Eye (tissue), 1 donor: ENCODE measurements at places on chromosomes 7 and 10.
A peak's percentile ranks its signal among the peaks of the same experiment; 100 is the strongest.

GRCh38 chr7:152476551-152476950 is 40.7 kb upstream of the KMT2C start:
- peak; percentile 16 for DNase-seq

- no peak for DNase-seq
Measured at GRCh38 chr10:112275512-112276245, 7.5 kb upstream of the TECTB start.

- DNase-seq: no peak
Measured at GRCh38 chr7:66150471-66150870, 35.8 kb downstream of the CRCP start.

DNA sequence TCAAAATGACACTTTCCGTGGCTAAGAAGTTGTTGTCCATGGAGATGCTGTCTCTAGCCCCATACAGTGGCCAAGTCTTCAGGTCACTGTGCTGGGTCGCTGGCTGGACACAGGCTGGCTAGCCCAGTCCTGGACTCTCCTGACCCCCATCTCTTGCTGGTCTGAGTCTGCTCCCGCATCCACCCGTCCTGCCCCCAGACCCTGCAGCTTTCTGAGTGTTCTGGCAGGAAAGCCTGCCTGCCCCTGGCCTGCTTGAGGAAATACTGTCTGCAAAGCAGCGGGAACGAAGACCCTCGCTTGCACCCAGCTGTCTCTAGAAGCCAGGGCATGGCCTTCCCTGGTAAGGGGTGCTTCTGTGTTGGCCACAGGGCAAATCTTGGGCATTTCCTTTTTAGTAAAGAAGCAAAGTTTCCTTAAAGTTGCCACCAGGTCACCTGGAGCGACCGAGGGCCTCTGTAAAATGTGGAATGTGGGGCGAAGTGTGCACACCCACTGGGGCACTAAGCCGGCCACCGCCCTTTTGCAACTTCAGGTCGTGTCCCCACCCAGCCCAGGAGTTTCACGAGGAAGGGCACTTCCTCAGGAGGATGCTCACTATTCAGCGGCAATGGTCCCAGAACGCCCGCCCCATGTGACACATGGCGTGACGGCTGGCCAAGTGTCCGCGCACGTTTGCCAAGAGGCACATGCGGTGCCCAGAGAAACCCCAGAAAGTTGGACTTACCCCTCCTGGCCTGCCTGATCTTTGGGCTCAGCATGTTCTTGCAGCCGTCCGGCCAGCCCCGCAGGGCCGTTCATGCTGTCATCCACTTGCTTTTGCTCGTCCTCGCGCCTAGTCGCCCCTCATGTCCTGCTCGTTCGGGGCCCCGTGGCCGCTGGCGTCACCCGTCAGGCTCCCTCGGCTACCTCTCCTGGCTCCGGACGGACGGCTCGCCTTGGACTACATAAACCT is 558 bp downstream of the ARHGAP22 start:
- peak; percentile 52 for DNase-seq

GRCh38 chr10:77533887-77534278 is 103.7 kb downstream of the KCNMA1 start:
- no peak for DNase-seq

GRCh38 chr7:2051707-2052656 is 180.8 kb downstream of the MAD1L1 start:
- peak; percentile 63 for DNase-seq

DNA sequence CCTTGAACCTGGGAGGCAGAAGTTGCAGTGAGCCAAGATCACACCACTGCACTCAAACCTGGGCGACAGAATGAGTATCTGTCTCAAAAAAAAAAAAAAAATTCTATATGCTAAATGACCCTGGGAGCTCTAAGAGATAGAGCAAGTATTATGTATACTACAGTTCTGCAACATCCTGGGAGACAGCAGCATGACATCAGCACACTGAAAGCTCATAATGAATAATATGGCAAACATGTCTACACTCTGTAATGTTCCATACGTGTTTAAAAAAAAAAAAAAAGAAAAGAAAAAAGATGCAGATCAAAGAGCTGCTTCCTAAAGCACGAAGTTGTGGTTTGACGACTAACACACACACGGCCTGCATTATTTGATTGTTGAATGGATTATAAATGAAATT is 72.5 kb downstream of the CUL2 start:
- no peak for DNase-seq

DNA sequence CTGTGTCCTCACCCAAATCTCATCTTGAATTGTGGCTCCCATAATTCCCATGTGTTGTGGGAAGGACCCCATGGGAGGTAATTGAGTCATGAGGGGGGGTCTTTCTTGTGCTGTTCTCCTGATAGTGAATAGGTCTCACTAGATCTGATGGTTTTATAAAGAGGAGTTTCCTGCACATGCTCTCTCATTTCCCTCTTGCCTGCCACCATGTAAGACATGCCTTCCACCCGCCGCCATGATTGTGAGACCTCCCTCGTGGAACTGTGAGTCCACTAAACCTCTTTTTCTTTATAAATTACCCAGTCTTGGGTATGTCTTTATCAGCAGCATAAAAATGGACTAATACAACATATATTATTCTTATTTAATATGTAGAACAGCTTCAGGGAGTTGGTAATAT is 29.0 kb upstream of the MTPN start:
- DNase-seq: no peak

DNA sequence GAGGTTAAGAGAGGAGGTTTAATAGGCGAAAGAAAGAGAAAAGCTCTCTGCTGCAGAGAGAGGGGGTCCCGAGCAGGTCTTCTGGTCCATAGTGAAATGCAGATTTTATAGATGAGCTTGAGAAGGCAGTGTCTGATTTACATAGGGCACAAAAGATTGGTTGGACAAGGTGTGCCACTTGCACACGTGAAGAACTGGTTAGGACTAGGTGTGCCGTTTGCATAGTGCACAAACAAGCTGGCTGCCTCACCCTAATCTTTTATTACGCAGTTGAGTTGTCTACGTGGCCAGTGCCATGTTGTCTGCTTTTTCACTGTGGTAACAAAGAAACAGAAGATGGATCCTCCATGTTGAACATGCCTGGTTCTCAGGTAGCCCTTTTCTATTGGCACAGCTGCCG is 82.6 kb downstream of the AMPH start:
- DNase-seq: no peak

DNA sequence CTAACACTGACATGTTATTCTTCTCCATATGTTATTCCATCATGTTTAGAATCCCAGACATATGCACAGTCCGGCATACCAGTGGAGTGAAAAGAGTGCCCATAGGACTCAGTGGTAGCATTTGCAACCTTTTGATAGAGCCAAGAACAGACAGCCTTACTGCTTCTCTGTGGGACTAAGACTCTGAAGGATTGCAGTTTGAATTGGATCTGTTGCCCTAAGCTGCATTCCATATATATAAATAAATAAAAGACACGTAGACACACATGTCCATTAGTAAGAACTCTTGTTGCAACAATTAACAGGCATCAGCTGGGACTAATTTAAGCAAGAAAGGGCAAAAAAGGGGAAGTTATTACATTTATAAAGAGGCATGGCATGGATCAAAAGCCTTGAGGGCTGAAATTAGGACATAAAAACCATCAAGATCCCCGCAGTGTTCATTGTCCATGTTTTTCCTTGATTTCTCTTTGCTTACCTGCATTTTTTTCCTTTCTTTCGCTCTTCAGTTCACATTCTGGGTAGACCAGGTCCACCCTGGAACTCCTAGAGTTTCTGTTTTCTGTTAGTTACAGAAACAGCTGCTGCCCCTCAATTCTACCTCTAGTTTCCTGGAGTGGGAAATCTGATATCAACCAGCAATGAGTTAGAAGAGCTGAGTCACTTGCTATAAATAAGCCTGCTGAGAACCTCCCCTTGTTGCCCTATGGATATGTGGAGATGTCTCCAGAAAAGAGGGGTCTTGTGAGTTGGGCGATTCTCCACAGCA is 132.4 kb downstream of the SORCS1 start:
- peak; percentile 23 for DNase-seq

- no peak for DNase-seq
Measured at GRCh38 chr10:90274721-90275468, 573.5 kb downstream of the KIF20B start.

- no peak for DNase-seq
Measured at GRCh38 chr7:142851919-142852318, 3.0 kb upstream of the EPHB6 start.

DNA sequence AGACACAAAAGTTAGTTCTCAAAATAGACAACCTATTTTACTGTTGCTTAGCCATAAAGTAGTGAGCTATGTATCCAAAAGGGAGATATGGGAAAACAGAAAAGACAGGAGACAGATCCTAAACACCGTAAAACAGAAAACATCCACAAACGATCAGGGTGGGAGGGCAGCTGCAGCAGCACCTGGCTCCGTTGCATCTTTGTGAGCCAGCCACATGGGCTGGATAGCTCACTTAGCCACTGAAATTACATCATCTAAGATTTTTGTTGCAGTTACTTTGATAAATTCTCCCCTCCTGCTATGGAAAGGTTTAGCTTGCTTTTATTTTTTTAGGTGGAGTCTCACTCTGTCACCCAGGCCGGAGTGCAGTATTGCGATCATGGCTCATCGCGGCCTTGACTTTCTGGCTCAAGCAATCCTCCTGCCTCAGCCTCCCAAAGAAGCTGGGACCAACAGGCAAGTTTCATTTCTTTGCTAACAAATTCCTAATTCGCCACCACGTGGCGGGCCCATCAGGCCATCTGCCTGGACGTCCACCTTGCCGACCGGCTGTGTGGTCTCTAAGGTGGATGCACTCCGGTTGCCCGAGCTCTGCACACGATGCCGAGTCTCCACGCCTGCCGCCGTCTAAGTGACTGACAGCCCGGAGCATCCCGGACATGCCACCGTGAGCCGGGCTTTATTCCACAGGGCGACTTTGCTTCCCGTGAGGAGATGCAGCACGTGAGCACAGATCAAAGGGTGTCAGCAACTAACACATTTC is 159.8 kb downstream of the DIP2C start:
- no peak for DNase-seq

DNA sequence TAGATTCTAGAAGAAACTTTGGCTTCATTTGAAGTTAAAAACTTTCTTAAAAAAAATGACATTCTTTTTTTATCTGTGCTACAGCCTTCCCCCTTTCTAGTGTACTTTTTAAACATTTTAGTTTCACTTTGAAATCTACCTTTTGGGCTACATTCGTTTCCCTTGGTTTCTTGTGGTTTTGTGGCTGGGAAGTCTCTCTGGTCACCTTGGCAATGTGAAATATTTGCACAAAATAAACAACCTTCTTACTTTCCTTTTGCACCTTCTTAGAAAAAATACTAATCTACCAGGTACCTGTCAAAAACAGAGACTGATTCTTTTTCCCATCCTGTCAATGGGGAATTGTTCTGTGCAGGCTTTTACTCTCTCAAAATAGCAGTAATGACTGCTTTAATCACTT is 350.2 kb downstream of the GATA3 start:
- no peak for DNase-seq

- DNase-seq: peak; percentile 16
Measured at GRCh38 chr7:51366172-51366728, 49.6 kb upstream of the COBL start.

DNA sequence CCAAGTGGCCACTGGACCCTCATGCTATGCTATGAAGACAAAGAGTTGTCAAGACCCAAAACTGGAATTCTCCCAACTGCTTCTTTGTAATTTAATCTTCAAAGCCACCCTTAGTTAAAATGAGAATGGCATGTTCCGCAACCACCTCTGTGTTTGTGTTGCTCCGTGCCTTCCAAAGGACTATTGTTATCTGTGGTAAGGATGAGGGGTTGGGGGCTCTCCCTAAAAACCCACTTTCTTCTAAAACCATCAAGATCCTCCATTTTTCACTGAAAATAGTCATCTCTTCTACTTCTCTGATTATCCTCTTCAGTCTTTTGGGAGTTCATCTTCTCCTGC is 222.1 kb upstream of the AOAH start:
- DNase-seq: no peak

- DNase-seq: no peak
Measured at GRCh38 chr10:78696791-78697395, 371.9 kb upstream of the ZMIZ1 start.

- DNase-seq: no peak
Measured at GRCh38 chr7:137757146-137757925, 89.4 kb downstream of the DGKI start.

- no peak for DNase-seq
Measured at GRCh38 chr10:78639629-78640028, 429.1 kb upstream of the ZMIZ1 start.

GRCh38 chr7:30842542-30843451 is 68.9 kb upstream of the AQP1 start:
- DNase-seq: peak; percentile 42

GRCh38 chr7:26399736-26400135 is 108.1 kb downstream of the SNX10 start:
- DNase-seq: peak; percentile 45

DNA sequence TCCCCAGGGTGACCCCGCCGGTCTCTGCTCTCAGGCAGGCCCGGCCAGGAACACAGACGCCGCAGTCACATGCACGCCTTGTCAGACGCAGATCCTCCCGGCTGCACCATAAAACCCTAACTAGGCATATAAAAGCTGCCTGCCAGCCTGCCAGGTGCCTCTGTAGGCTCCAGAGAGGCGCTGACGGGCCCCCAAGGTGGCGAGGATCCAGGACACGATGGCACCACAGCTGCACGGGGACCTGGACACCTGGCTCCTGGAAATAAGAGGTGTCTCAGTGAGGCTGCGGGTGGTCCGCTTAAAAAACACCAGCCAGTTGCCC is 21.9 kb upstream of the GDF10 start:
- no peak for DNase-seq

- DNase-seq: peak; percentile 88
Measured at GRCh38 chr7:75639071-75639885, 99.5 kb downstream of the HIP1 start.

GRCh38 chr7:87984088-87984487 is 50.0 kb downstream of the ADAM22 start:
- DNase-seq: no peak

DNA sequence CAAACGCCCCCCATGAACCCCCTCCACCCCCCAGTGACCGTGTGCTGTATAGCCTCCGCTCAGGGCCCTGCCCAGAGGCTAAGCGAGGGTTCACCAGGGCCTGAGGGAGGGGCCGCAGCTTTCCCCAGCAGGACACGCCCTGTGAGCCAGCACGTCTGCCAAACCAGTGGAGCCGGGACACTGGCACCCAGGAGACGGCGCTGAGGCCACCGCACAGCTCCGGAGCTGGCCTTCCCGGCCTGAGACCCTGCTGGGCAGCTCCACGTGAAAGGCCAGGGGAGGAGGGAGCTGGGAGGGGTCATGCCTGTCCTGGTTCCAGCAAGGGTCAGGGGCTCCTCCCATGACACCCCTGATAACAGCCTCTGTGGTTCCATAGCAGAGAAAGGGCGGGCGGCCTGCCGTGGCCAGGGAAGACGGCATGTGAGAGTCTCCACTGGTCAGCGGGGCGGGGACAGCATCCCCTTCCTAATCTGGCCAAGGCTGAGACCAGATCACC is 278.3 kb downstream of the ELFN1 start:
- no peak for DNase-seq
